Erythroblast (primary cell): ENCODE measurements at places on chromosomes 16 and 17.

DNA sequence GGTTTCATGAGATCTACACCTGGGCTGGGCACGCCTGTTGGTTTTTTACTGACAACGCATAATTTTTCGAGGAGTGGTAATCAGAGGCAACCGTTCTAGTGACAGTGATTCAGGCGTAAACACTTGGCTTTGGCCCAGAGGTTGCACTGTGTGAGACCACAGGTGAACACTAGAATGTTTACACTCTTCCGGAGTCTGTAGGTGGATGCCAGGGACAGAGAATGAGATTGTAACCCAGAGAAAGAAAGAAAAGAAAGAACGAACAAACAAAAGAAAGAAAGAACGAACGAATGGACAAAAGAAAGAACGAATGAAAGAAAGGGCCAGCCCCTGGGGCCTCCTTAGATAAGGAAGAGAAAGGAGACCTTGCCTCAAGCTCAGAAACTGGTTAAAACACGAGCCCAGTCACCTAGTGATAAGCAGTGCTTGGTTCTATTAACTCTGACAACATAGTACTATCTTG lies 113.2 kb downstream of the PRKCB start:
- no peak for DNase-seq

DNA sequence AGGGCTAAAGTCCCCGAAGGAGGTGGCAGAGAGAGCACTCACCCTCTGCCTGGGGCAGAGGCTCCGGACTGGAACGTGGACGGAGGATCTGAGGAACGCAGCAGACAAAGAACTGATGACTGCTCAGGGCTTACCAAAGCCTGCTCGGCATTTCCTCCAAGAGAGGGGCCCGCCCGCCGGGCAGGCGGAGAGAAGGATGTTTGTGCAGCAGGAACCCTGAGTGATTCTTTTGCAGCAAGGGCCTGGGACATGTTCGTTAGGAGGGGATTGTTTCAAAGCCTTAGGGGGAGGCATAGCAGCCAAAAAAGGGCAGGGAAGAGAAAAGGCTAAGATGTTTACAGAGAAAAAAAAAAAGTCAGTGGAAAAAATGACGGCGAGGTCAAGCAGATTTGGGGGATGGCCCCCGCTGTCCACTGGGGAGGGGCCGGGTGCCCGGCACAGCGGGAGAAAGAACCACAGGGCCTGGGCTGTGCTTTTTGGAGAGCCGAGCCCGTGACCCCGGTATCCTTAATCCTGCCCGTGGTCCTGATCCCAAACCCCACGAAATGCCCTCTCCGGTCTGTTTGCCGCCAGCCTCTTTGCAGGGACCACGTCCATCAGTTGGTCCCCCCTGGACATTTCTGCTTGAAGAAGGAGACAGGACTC lies 129.3 kb downstream of the NTN1 start:
- no peak for DNase-seq

DNA sequence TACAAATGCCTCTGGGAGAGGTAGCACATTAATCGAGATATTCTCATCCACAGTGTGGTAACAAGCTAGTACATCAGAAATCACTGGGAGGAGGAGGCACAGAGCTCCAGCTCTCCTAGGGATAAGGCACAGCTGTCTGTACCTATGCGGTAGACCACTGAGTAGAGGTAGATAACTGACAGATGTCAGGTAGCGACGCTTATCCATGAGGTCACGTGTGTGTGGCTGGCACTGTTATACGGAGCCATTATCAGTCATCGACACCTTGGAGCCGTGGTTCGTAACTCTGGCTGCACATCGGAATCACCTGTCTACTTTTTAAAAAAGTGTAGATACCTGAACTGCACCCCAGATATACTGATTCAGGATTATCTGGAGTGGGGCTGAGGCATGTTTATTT lies 102.4 kb downstream of the SNX11 start:
- DNase-seq: no peak

GRCh38 chr16:88809676-88810165 lies 2.0 kb downstream of the APRT start:
- DNase-seq: no peak

- peak; percentile 65 for DNase-seq
These were observed at the start of gene C17orf113 for GRCh38 chr17:42050393-42051012. Gene C17orf113, minus strand, starts transcription at chr17:42050601. Its CDS starts 7,225 bp downstream, at chr17:42043376.

DNA sequence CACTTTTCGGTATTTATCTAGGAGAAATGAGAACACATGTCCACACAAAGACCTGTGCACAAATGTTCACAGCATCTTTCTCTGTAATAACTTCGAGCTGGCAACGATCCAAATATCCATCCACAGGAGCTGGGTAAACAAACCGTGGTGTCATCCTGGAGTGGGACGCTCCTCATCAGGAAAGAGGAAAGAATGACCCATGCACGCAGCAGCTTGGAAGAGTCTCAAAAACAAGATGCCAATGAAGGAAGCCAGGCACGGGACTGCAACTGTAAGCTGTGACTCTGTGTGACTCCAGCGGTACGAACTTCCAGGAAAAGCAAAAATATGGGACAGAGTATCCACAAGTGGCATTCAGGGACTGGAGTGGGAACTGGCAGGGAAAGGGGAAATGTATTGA lies 36.7 kb upstream of the CIBAR2 start:
- no peak for DNase-seq

DNA sequence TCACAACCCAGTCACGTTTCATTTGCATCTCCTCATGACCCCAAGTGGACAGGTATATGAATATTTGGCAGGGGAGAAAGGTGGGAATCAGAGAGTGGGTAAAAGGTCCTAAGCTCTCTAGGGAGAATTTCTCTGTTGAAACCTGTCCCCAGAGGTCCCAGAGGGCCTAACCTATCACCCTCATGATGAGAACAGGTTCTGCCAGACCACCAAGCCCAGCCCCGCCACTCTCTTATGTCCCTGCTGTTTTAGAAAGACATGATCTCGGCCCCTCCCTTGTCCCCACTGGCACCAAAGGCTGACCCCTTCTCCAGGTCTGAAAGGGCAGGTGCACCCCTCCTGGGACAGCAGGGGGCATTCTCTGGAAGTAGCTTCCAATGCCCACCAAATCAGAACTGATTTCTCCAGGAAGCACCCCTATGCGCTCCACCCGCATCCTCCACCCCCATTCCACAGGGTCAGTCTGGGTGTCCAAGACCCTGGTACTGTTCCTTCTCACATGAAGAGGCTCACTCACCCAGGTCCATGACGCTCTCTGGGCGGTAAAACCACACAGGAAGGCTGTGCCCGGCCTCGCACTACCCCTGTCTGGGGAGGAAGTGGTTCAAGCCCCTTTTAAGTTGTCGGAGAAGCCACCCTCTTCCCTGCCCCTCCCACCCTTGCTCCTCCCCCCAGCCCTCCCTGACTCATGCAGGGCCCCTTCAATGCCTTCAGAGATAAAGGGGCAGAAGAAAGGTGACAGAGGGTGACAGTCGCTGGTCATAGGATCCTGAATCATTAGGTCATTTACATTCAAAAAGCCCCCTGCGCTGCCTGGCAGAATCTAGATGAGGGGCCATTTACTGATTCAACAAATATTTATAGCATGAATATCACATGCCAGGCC lies at the start of gene CCR7:
Gene CCR7, minus strand, starts transcription at position 590 of the 886 bp plus-strand sequence. Its CDS starts 63 bp downstream, at position 527.
- DNase-seq: peak; percentile 89

GRCh38 chr16:57516176-57516725 lies 20.1 kb downstream of the CCDC102A start:
- DNase-seq: no peak

- no peak for DNase-seq
These were observed 460.0 kb downstream of the TOX3 start for GRCh38 chr16:52086901-52087300.

DNA sequence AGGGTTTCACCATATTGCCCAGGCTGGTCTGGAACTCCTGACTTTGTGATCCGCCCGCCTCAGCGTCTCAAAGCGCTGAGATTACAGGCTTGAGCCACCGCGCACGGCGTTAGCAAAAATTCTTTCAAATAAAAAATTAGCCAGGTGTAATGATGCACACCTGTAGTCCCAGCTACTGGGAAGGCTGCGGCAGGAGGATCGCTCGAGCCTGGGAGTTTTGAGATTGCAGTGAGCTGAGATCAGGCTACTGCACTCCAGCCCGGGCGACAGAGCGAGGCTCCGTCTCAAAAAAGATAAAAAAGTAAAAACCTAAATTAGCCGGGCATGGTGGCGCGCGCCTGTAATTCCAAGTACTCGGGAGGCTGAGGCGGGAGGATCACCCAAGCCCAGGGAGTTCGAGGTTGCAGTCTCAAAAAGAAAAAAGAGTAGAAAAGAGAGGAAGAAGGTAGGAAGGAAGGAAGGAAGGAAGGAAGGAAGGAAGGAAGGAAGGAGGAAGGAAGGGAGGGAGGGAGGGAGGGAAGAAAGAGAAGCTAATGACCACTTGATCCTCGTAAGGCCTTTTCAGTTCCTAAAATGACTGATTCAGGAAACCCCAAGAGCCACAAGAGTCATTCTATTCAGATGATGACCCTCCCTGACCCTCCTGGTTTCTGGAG lies 59.2 kb downstream of the SRL start:
- no peak for DNase-seq

- DNase-seq: no peak
These were observed 17.7 kb upstream of the MNT start for GRCh38 chr17:2418572-2418971.

DNA sequence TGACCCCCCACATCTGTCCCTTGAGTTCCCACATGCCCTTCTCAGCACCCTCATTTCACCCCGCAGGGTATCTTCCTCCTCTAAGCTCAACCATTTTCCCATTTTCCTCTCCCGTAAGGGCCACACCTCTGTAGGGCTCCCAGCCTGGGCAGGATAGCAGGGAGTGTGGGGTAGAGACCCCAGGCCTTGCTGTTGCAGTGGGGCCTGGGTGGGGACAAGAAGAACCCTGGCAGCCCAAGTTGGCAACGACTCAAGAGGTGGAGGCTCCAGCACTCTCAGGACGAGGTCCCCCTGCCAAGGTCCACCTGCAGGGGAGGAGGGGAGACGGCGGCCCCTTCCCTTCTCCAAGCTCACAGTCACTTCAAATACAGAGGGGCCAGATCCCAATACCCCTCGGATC lies 2.0 kb upstream of the TMEM92 start:
- no peak for DNase-seq

GRCh38 chr16:21645261-21645721 lies 7.1 kb downstream of the IGSF6 start:
- peak; percentile 31 for DNase-seq
